ENCODE measurements at places on chromosomes 5 and 9. TPM values are rescaled to one million over a fixed set of nuclear protein-coding genes. Genes with fewer than 3 reads are reported as not detected.

DNA sequence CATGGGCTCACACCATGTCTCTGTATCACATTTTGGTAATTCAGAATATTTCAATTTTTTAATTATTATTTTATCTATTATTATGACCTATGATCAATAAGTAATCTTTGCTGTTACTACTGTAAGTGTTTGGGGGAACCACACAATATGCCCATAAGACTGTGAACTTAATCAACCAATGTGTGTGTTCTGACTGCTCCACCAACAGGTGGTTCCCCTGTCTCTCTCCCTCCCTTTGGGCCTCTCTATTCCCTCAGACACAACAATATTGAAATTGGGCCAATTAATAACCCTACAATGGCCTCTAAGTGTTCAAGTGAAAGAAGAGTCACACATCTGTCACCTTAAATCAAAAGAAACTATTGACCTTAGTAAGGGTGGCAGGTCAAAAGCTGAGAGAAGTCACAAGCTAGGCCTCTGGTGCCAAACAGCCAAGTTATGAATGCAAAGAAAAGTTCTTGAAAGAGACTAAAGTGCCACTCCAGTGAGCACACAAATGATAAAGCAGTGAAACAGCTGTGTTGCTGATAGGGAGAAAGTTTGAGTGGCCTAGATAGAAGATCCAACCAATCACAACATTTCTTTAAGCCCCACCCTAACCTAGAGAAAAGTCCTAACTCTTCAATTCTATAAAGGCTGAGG, 88.7 kb downstream of the DEPDC1B start:
- no peak for DNase-seq

- no peak for DNase-seq
These were observed 275.5 kb downstream of the MAST4 start for GRCh38 chr5:66871651-66872050.

- no peak for DNase-seq
These were observed 47.8 kb upstream of the IRX4 start for GRCh38 chr5:1930501-1930879.

DNA sequence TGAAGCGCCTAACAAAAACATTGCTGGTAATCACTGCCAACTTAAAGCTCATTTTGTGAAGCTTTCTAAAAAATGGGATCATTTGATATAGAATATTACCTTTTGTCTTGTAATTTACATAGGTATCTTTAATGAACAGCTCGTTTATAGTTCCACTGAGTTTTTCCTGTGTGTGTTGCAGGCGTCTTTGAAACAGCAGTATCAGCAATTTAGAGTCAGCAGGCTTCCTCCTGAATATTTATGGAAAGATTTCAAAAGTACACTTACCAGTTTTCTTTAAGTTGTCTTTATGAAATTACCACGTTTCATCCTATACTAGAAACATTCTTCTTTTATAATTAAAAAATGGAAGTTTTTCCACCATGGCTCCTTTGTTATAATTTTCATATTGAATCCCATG, 140.3 kb upstream of the GRIN3A start:
- DNase-seq = no peak

GRCh38 chr5:157184117-157184670, 3.6 kb downstream of the ITK start:
- no peak for DNase-seq

GRCh38 chr9:109013679-109014607, 644 bp upstream of the CTNNAL1 start:
- peak; percentile 70 for DNase-seq

DOCK8 gene
- 0.32 TPM for total RNA-seq

RAPGEF6 gene
- total RNA-seq = 21.6 TPM

PCDHGA6 gene
- 4.7 TPM for total RNA-seq

REEP2 gene
- total RNA-seq = 13.0 TPM

GPR151 gene
- total RNA-seq = not detected

- DNase-seq = peak; percentile 81
These were observed 68.8 kb downstream of the ITGA1 start for GRCh38 chr5:52856564-52856963.

DNA sequence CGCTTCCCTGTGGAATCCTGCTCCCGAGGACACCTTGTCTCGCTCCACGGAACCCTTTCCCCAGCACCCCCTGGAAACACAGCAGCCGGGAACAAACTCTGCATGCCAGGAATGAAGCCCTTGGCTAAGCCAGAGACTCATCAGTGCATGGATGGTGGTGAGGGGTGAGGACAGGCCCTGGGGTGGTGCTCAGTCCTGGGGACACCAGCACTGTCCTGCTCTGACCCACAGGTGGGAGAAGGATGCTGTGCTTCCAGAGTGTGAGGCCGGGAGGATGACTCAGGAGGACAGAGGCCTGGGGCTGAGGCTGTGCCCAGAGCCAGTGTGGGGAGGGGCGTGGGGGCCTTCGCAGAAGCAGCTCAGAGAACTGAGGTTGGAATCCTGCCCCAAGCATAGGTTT, 11.2 kb upstream of the EGR1 start:
- DNase-seq = no peak

GRCh38 chr5:38410304-38410990, 146.0 kb downstream of the LIFR start:
- DNase-seq = no peak

GRCh38 chr5:125750861-125751186, 672.4 kb upstream of the GRAMD2B start:
- DNase-seq = no peak

GRCh38 chr5:180281706-180282105, 10.2 kb downstream of the MAPK9 start:
- DNase-seq = no peak

GRCh38 chr5:148733601-148734438, 79.5 kb upstream of the HTR4 start:
- peak; percentile 84 for DNase-seq

DNA sequence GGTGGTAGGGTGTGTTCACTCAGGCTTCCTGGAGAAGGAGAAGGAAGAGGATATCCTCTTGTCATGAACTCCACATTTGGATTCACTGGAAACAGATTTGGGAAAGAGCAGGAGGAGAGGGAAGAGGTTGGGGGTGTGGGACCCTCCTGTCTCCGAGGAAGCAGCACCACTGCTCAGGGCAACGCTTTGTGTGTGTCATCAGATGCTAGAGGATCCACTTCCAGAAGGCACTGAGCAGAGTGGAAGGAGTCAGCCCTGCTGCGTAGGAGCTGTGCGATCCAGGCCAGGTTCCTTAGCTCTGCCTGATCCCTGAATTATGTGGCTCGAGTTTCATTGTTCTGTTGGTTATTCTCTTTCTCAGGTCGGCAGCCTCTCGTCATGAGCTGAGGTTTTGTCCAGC, 37.3 kb upstream of the TJP2 start:
- DNase-seq = no peak

NMRK1 gene
- 8.6 TPM for total RNA-seq

FAM221B gene
- total RNA-seq = not detected

EIF4E1B gene
- not detected for total RNA-seq

NPR3 gene
- 2.9 TPM for total RNA-seq

GRCh38 chr5:164097749-164098148, 592.3 kb downstream of the MAT2B start:
- DNase-seq = no peak

- DNase-seq = peak; percentile 77
These were observed 140.4 kb downstream of the ESM1 start for GRCh38 chr5:54844905-54845566.

BASP1 gene
- 126 TPM for total RNA-seq

GRCh38 chr5:111320953-111321352, 96.8 kb downstream of the CAMK4 start:
- no peak for DNase-seq

- no peak for DNase-seq
These were observed 48.4 kb upstream of the FOXI1 start for GRCh38 chr5:170057311-170057710.

DNA sequence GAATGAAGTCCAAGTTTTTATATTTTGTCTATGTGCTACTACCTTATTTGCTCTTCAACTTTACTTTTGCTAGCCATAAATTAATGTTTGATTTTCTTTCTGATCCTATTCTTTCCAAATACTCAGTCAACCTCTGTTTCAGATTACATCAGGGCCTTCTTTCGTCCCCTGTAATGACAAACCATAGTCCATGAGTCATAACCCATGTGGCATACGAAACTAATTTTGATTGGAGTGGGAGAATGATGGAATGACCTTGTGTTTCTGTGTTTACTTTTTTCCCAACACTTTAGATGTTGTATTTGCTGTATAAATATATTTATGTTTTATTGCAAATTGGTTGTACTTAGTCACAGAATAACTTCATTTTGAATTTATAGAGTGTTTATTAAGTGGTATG, 1043.1 kb downstream of the DTWD2 start:
- no peak for DNase-seq

CCNJL gene
- total RNA-seq = 0.86 TPM

DNA sequence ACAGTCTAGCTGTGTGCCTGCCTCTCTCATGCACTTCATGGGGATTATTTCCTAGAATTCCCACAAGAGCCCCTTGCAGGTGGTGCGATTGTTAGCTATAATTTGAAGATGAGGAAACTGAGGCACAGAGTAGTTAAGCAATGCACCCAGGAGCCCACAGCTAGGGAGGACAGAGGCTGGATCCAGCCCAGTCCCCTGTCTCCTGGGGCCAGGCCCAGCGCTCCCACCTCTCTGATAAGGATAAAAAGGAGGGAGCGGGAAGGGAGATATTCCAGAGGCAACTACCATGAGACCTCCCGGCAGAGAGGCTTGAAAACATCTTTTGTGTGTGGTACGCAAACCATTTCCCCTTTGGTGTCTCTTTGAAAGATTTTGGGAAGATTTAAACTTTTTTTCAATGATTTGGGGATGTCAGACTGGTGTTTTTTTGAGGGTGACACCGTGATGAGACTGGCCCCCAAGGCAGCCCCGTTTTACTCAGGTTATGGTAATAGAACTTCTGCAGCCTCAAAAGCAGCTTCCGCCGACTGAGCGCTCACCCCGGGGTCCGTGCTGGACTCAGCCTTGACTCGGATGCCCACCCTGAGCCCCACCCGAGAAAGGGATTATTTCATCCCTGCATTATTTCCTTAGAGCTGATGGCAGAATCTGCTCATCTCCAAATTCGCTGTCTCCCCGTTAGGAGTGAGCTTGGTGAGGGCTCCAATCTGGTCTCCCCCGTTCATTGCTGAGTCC, 144.7 kb upstream of the IER5L start:
- DNase-seq = no peak

SNCB gene
- total RNA-seq = not detected

C5orf58 gene
- total RNA-seq = not detected
